ENCODE measurements at places on chromosomes 2 and 18. TPM values are rescaled to one million over a fixed set of nuclear protein-coding genes. Genes with fewer than 3 reads are reported as not detected.

SCYGR6 gene
- total RNA-seq, result not detected

PROKR1 gene
- not detected for total RNA-seq

ST8SIA3 gene
- total RNA-seq, result not detected

PIEZO2 gene
- not detected for total RNA-seq

C2orf66 gene
- 0.18 TPM for total RNA-seq

SLC23A3 gene
- total RNA-seq, result 1.0 TPM

NMUR1 gene
- total RNA-seq, result 0.55 TPM

TRIM43 gene
- total RNA-seq, result not detected

GCG gene
- not detected for total RNA-seq

- H3K27me3 ChIP-seq, result no peaks in the 10 kb centered on the region
- H3K4me1 ChIP-seq, result no peaks in the 10 kb centered on the region
- H3K27ac ChIP-seq, result no peak overlapping the region
- DNase-seq, result no peak
Observed at GRCh38 chr18:43888598-43888997, 611.3 kb upstream of the SYT4 start.

- no peaks in the 10 kb centered on the region for H3K27me3 ChIP-seq
- no peak overlapping the region for H3K27ac ChIP-seq
- no peak for DNase-seq
- H3K4me3 ChIP-seq, result no peak overlapping the region
- peaks cover 8% of the 10 kb centered on the region for H3K4me1 ChIP-seq
- H3K36me3 ChIP-seq, result no peaks in the 10 kb centered on the region
Observed at GRCh38 chr2:101546376-101547058, 71.6 kb upstream of the RFX8 start.

DNA sequence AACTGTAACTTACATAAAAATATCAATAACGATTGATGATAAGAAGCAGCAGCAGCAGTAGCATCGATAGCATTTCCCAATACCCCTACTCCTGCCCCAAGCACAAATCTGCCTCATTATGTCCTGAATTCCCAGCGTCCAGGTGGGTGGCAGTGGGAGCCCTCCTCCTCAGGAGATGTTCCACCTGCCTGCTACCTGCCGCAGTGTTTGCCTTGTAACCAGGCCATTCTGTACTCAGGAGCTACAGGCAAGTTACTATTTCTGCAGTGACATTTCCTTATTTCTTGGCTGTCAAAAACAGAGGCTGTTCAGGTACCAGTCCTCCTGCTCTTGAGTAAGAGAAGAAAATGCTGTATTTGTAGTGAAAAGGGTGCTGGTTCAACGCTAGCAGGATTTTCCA lies 236.4 kb downstream of the CNTNAP5 start:
- H3K36me3 ChIP-seq, result no peaks in the 10 kb centered on the region
- H3K4me3 ChIP-seq, result no peak overlapping the region
- no peak for DNase-seq
- no peaks in the 10 kb centered on the region for H3K4me1 ChIP-seq
- H3K27ac ChIP-seq, result no peak overlapping the region

GRCh38 chr2:174376967-174377366 lies 18.6 kb upstream of the SCRN3 start:
- peaks cover 3% of the 10 kb centered on the region for H3K4me1 ChIP-seq
- H3K4me3 ChIP-seq, result no peak overlapping the region
- peaks cover 9% of the 10 kb centered on the region for H3K36me3 ChIP-seq
- H3K27ac ChIP-seq, result no peak overlapping the region
- H3K27me3 ChIP-seq, result no peaks in the 10 kb centered on the region

DNA sequence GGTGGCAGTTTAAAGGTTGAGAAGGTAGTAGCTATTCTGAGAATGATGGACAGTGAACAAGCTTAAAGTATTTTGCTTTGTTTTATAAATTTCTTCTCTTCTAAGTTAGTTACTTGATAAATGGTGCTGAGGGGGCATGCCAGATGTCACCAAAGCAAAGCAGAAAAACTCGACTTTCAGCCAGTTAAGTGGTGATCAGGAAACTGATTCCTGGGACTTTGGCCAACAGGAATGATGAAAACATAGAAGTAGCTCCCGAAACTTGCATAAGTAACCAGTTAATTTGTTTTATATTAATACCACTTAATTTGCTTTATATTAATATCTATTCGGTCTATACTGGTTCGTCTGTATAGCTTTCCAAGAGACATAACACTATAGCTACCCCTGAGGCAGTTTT lies 82.6 kb downstream of the FANCL start:
- H3K4me3 ChIP-seq, result no peak overlapping the region
- H3K27me3 ChIP-seq, result no peaks in the 10 kb centered on the region
- H3K27ac ChIP-seq, result no peak overlapping the region
- H3K4me1 ChIP-seq, result peaks cover 2% of the 10 kb centered on the region
- H3K36me3 ChIP-seq, result peaks cover 8% of the 10 kb centered on the region

- peak; percentile 54 for DNase-seq
- H3K27ac ChIP-seq, result peak overlapping the region; percentile 88
- H3K4me1 ChIP-seq, result peaks cover 18% of the 10 kb centered on the region
- peak overlapping the region; percentile 79 for H3K4me3 ChIP-seq
- peaks cover 3% of the 10 kb centered on the region for H3K36me3 ChIP-seq
Observed at GRCh38 chr2:437756-438393, 150.0 kb upstream of the ALKAL2 start.

GRCh38 chr2:3598197-3598910 lies 3.4 kb downstream of the COLEC11 start:
- no peak overlapping the region for H3K4me3 ChIP-seq
- DNase-seq, result no peak
- no peak overlapping the region for H3K27ac ChIP-seq
- peaks cover 4% of the 10 kb centered on the region for H3K36me3 ChIP-seq
- peaks cover 33% of the 10 kb centered on the region for H3K27me3 ChIP-seq

DNA sequence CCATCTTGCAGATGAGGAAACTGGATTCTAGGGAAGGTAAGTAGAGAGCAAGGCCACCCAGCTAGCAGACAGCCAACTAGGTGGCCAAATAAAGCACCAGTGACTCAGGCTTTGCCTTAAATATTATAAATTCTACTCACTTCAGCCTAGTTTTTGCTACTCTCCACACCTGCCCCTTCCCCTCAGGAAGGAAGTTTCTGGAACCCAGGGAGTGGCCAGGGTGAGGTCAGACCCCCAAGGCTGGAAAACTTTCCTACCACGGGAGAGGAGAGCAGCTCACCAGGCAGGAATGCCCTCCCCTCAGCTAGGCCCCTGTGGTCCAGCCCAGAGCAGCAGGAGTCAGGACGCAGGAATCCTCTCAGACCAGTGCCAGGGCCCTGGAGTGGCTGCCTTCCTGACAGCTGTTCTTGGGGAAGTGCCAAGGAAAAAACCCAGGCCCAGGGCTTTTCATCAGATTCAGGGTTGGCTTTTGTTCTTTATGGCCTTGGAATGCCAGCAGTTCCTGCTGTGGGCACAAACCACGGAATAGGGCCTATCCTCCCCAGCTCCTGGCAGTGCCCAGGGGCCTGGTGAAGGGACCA lies 5.1 kb upstream of the PAX8 start:
- H3K27ac ChIP-seq, result no peak overlapping the region
- peaks cover 51% of the 10 kb centered on the region for H3K27me3 ChIP-seq
- no peak overlapping the region for H3K4me3 ChIP-seq
- peaks cover 3% of the 10 kb centered on the region for H3K4me1 ChIP-seq

DNA sequence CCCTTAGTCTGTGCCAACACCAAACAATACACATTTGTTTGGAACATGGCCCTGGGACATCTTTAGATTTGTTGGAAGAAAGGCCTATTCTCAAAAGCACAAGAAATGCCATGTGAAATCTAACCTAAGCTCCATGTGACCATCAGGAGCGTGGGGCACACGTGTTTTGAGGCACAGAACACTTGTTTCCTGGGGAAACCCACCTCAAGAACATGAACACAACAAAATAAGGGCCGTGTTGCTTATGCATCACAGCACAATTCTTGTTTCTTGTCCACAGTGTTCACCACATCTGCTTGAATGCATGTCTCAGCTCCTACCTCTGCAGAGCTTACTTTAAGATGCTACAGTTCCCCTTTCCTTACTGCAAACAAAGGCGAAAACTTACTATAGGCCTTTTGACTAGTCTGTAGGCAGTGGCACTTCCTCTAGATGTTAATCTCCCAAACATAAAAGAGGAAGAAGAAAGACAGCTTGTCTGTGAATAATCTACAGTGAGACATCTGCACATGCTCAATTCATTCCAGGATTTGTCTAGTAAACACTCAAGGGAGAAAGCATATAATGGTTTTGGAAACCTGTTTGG lies 165.0 kb downstream of the ANKRD44 start:
- DNase-seq, result no peak
- H3K4me3 ChIP-seq, result no peak overlapping the region
- peak overlapping the region; percentile 98 for H3K27ac ChIP-seq
- no peaks in the 10 kb centered on the region for H3K36me3 ChIP-seq
- H3K4me1 ChIP-seq, result peaks cover 56% of the 10 kb centered on the region

DNA sequence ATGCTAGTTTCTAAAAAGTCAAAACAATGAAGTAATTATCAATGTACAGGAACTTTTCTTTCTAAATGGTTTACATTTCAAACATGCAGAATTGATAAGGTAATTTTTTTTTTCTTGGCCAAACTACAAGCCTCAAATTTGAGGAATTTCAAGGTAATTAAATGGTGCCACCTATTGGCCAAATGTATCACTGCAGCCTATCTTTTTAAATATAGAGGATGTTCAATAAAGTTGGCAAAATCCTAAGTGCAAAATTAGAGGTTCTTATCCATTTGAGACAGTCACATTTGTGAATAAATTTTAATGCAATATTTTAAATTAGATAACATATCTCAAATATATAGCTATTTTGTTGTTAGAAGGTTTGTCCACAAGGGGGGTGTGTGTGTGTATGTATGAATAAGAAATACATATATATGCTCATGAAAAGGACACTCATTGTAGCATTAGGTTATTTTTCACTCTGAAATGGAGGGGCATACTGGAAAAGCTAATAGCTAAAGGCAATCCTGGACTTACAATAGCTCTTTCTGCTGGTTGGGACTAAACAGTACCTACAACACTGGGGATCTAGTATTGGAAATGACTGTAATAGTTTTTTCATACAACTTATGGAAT lies 26.2 kb downstream of the MMADHC start:
- peaks cover 2% of the 10 kb centered on the region for H3K4me1 ChIP-seq
- no peaks in the 10 kb centered on the region for H3K27me3 ChIP-seq
- H3K4me3 ChIP-seq, result no peak overlapping the region

- H3K36me3 ChIP-seq, result peaks cover 2% of the 10 kb centered on the region
- H3K4me3 ChIP-seq, result no peak overlapping the region
- no peak overlapping the region for H3K27ac ChIP-seq
- no peak for DNase-seq
Observed at GRCh38 chr2:74201596-74201995, 3.2 kb downstream of the MTHFD2 start.

DNA sequence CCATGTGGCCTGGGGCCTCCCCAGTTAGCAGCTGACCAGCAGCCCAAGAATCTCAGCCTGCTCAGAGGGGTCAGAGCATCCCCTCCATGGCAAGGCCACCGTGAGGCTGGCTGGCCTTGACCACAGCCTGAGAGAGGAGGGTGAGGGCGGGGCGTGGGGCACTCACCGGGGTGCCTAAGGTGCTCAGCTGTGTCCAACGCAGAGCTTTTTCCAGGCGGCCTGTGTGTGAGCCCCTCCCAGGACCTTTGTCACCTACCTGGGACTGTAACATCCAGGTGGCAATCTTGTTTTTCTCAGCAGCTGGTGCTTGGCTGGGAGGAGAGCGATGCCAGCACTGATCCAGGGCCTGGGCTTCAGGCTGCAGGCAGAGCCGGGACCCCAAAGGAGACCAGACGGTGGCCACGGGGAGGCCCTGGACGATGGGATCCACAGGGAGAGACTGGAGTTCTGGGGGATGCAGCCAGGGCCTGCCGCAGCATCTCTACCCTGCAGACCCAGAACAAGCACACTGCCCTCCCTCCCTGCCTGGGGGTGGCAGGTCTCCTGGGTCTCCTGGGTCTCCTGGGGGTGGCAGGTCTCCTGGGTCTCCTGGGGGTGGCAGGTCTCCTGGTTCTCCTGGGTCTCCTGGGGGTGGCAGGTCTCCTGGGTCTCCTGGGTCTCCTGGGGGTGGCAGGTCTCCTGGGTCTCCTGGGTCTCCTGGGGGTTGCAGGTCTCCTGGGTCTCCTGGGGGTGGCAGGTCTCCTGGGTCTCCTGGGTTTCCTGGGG lies 12.3 kb downstream of the SNED1 start:
- H3K4me1 ChIP-seq, result peaks cover 17% of the 10 kb centered on the region
- H3K27me3 ChIP-seq, result peaks cover 8% of the 10 kb centered on the region
- H3K27ac ChIP-seq, result peak overlapping the region; percentile 88
- H3K36me3 ChIP-seq, result no peaks in the 10 kb centered on the region
- peak; percentile 8 for DNase-seq

DNA sequence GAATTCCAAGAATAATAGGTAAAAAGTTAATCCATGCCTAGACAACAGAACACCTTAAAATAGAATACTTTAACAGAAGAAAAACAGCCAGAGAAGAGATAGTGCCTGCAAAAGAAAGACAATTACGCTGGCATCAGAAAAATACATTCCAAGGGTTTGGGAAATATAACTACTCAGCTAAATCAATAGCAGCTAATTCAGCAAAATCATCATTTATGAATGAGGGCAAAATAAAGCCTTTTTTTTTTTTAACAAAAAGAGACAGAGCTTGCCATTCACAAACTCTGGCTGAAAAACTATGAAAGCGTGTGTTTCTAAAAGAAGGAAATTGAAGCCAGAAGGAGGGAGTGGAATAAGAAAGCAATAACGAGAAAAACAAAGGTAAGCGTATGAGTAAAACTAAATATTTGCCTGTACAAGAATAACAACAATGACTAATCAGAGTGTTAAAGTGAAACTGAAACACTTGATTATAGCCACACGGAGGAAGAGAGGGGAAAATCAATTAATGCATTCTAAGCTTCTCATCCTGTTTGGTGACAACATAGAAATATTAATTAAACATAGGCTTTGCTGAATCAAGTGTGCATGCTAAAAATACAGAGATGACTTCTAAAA lies 90.2 kb downstream of the EHD3 start:
- no peaks in the 10 kb centered on the region for H3K27me3 ChIP-seq
- DNase-seq, result no peak
- peaks cover 41% of the 10 kb centered on the region for H3K4me1 ChIP-seq
- H3K27ac ChIP-seq, result peak overlapping the region; percentile 96

DNA sequence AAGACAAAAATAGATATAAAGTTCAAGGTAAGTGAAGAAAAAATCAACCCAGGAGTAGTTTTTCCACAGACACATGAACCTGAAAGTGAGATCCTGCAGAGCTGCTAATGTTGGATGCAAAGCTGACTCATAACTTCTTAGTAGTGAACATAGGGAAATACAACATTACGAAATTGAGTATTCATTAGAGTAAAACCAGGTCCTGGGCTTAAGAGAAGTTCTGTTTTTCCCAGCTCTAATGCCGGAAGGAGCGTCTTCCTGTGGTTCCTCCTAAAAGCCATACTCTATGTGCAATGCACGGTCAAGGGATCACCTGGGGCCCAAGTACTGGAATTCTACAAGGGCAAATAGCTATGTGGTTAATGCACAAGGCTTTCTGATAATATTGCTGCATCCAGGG lies 141.7 kb downstream of the RBMS1 start:
- peak overlapping the region; percentile 63 for H3K27ac ChIP-seq
- H3K27me3 ChIP-seq, result no peaks in the 10 kb centered on the region
- peaks cover 56% of the 10 kb centered on the region for H3K4me1 ChIP-seq
- H3K4me3 ChIP-seq, result no peak overlapping the region
- peaks cover 10% of the 10 kb centered on the region for H3K36me3 ChIP-seq
- DNase-seq, result no peak
